ENCODE measurements at places on chromosomes 11 and 22. TPM values are rescaled to one million over a fixed set of nuclear protein-coding genes. Genes with fewer than 3 reads are reported as not detected.

PIK3IP1 gene
- total RNA-seq = 18.2 TPM

POU2F3 gene
- total RNA-seq = not detected

OLFML1 gene
- not detected for total RNA-seq

LRRN4CL gene
- not detected for total RNA-seq

CCDC82 gene
- 27.0 TPM for total RNA-seq

CEP126 gene
- total RNA-seq = 1.6 TPM

MUC5B gene
- not detected for total RNA-seq

TRIM6 gene
- total RNA-seq = 0.32 TPM

KCTD14 gene
- total RNA-seq = 0.16 TPM

YPEL4 gene
- total RNA-seq = 0.54 TPM

MS4A12 gene
- not detected for total RNA-seq

CBX6 gene
- total RNA-seq = 99.4 TPM

CEP164 gene
- 24.0 TPM for total RNA-seq

TP53AIP1 gene
- not detected for total RNA-seq

GRCh38 chr11:111836162-111836561, 35.2 kb downstream of the ALG9 start:
- DNase-seq = no peak

DNA sequence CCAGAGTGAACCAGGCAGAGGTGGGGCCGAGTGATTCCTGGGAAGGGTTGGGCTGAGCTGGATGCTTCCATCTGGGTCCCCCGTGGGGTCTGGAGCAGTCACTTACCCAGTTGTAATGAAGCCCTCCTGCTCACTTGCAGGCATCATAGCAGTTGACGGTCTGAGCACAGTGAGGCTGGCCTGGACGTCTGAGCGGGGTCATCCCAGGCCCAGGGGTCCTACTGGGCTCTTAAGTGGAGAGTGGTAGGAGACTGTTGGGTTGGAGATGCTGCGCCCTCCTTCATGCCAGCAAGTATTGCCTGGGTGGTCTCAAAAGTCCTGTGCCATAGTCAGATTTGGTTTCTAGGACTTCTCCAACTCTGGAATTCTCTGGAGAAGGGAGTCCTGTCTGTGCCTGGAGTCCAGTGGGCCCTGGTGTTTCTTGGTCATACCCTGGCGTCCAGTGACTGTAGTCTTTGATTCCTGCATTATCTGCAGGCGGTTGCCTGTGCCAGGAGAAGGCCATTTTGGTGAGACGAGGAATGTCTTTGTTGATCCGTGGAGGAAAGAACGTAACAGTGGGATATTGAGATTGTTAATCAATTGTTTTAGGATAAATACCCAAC, 82.3 kb downstream of the TBC1D22A start:
- no peak for DNase-seq

DNA sequence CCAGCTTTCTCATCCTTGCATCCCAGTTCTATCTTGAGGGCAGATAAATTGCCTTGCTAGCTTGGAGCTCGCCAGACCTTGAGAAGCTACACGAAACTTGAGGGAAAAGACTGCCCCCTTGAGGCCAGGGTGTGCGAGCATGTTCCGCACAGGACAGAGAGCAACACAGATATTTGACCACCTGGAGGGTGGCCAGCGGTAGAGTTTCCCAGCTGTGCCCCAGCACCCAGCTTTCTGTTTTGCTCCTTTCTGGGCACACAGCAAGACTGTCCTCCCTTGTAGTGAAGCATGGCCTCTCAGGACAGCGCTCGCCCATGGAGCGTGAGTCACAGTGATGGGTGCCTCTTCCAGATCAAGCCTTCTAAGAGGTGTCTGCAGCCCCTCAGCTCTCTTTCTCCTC, 23.5 kb downstream of the SPATA19 start:
- DNase-seq = peak; percentile 63

- no peak for DNase-seq
These were observed 7.1 kb downstream of the LINC01488 start for GRCh38 chr11:69488543-69488940.

- no peak for DNase-seq
These were observed 3.4 kb downstream of the GNAZ start for GRCh38 chr22:23073526-23074229.

DNA sequence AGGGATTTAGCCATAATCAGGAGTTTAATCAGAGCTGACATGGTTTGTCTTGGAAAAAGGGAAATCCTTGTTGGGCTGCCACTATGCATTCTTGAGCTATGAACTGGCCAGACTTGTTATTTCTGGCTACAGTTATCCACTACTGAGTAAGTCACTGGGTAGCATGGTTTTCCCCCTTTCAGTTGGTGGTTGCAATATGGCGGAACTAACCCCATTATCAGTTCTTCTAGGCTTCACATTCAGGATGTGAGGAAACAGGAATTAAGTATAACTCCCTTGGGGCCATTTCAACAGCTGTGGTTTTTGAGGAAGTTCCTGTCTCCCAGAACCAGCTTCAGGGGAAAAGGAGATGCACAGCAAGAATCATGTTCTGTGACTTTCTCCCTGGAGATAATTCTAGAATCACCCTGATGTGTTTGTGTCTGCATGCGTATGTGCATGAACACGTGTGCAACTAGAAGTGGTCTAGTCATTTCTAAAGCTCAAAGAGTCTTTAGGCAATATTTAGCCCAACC, 103.0 kb upstream of the CD44 start:
- DNase-seq = no peak

DNA sequence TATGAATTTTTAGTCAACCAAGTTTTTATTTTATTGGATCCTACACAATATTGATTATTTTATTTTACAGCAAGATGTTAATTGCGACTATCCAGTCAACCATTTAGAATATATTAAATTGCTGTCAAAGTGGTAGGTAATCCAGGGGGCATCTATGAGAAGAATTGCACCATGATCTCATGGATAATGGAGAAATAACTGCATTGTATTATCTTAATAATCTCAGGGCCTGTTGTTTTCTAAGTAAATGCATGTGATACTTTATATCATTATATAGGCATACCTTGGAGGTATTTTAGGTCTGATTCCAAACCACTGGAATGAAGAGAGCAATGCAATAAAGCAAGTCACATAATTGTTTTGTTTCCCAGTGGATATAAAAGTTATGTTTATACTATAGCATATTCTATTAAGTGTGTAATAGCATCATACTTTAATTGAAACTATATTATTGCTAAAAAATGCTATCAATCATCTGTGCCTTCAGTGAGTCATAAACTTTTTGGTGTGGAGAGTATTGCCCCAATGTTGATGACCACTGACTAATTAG, 595.4 kb upstream of the CHORDC1 start:
- no peak for DNase-seq

- DNase-seq = no peak
These were observed 551.4 kb downstream of the BUD13 start for GRCh38 chr11:116221351-116221750.

DNA sequence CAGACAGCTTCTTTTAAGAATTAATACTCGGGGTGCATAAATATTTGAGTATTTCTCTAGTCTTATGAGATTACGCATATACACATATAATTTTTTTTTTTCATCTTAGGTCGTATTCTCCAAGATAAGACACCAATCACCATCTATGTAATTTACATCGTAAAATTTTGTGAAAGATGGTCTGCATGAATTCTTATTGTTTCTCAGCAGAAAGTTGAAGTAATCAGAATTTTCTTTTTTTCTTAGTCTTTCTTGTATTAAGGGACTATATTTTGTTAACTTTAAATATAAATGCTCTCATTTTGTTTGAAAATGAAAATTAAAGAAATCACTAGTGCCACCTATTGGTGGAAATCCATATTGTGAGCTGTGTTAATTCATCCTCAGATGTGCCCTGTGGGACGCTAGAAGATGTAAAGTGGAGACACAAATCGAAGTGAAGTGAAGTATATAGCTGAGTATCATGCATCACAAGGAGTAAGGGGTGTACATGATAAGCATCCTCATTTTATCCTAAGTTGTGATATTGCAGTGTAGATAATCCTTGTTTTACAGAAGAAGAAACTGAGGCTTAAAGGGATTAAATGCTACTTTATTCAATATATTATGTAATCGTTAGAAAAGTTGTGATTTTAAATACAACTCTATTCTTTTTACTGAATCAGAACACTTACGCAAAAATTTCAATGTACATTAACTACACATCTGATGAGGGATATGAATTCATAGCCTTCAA, 2084.3 kb downstream of the LRRC4C start:
- DNase-seq = peak; percentile 2

DNA sequence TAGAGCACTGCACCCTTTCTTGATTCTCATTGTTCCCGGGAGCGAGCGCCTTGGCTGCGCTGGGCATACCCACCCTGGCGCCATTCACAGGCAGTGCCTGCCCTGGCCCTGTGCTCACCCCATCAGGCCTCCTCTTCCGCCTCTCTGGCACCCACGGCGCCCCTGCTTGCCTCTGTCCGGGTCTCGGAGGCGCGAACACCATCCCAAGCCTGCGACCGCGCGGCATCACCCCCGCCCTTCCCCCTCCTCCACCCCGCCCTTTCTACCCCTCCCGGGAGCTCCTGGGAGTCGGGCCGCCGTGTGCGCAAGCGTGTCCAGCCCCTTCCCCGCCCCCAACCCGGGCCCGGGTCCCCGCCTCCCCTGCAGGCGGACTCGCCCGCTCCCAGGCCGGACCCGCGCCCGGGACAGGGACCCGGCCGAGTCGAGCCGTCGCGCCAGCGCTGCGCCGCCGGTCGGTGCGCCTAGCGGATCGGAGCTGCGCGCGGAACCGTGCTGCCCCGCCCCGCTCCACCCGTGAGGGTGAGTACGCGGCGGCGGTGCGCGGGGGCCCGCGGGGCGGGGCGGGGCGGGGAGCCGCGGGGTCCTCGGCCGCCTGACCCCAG, at the start of gene ST3GAL4:
Gene ST3GAL4 (plus strand): TSS at position 363 of the 602 bp plus-strand sequence. CDS start 50,470 bp downstream, outside the sequence.
- peak; percentile 75 for DNase-seq

GRCh38 chr11:113137713-113138529, 176.5 kb upstream of the TTC12 start:
- DNase-seq = no peak

DNA sequence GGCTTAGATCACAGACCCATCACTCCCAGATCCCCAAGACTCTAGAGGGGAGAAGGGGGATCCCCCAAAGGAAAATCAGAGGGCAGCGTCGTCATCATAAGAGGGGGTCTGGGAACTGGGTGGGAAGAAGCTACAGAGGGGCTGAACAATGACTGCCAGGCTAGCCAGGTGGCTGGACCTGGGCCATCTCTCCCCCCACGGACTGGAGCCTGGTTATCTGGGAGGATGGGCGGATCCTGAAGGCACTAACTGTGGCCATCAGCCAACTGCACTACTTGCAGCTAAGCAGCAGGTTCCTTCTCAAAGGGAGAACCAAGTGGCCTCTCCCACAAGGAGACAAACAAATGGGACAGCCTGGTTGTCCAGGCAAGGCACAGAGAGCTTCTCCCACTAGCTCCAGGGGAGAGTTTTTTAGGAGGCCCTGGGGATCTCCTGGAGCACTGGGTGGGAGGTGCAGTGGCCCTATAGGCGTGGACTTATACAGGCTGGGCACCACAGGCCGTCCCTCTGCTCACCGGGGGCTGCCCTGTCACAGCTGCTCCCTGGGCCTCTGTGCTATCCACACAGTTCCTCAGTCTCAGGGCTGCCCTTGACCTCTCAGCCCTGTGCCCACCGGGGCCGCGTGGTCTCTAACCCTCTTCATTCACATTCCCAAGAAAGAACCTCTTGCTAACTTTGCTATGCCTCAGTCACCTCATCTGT, 15.4 kb downstream of the P2RY6 start:
- no peak for DNase-seq

GRCh38 chr11:133948711-133949110, 8.1 kb downstream of the IGSF9B start:
- DNase-seq = peak; percentile 38

DNA sequence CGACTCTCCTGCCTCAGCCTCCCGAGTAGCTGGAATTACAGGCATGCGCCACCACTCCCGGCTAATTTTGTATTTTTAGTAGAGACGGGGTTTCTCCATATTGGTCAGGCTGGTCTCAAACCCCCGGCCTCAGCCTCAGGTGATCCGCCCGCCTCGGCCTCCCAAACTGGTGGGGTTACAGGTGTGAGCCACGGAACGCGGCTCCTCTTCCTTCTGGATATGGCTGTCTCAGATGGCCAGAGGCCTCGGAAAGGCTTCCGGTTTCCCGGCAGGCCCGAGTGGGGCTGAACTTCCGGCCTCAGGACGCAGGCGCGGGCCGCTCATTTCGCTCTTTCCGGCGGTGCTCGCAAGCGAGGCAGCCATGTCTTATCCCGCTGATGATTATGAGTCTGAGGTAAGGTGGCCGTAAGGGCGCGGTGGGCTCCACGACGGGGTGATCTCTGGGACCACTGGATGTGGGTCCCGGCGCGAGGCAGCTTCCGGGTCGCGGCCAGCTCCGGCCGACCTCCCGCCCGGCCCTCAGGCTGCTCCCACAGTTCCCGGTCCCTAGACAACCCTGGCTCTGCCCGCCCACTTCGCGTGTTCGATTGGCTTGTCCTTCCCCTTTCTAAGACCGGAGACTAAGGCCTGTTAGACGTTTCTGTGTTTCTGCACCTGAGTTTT, at the start of gene EIF3L:
Gene EIF3L (plus strand): TSS at position 331 of the 663 bp plus-strand sequence. CDS start 31 bp downstream, at position 362.
- peak; percentile 92 for DNase-seq

- no peak for DNase-seq
These were observed 105.3 kb downstream of the ARFGAP2 start for GRCh38 chr11:47071341-47071740.

- no peak for DNase-seq
These were observed 66.2 kb downstream of the COMMD9 start for GRCh38 chr11:36222831-36223635.

GRCh38 chr11:104734998-104735397, 163.3 kb downstream of the CASP12 start:
- no peak for DNase-seq

DNA sequence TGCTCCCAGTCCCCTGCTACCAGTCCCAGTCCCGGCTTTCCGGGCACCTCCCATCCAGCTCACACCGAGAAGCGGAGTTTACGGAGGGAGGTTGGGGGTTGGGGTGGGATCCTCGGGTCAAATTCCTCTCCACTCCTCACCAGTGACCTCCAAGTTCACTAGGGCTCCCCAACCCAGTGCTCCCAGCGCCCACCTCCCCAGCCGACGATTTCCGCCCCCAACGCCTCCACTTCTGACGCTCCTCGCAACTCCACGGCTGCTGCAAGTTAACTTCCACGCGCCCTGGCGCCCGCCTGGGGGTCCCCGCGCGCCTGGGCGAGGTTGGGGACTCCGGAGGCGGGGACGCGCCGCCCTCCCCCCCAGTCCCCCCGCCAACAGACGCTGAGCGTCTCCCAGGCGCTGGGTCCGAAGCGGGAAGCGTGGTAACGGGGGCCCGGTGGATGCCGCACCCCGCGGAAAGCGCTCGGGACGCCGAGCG, 526 bp downstream of the TPST2 start:
- DNase-seq = peak; percentile 59

GRCh38 chr22:20141186-20142077, 9.4 kb downstream of the CCDC188 start:
- DNase-seq = no peak

GRCh38 chr11:9025101-9025850, 21.5 kb upstream of the NRIP3 start:
- DNase-seq = no peak

All from activated CD8-positive, alpha-beta T cell treated with anti-CD3 and anti-CD28 coated beads for 36 hours (primary cell).